ENCODE measurements at places on chromosomes 1 and 21.

GRCh38 chr21:35510294-35510693 lies 461.2 kb upstream of the RUNX1 start:
- DNase-seq: no peak

DNA sequence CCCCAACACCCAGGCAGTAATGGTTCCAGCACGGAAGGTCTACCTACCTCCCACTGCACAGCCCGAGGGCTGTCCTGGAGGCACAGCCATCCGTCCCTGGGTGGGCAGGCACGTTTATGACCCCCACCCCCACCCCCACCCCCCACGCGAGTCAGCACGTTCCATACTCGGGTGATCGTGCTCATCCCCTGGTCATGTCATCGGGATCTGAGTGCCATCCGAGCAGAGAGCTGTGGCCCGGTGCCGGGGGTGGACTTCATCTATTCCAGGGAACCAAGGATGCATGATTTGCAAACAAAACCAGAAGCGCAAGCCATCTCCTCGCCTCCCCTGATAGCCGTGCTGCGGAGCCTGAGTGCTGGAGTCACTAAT lies 1.1 kb downstream of the TSPEAR start:
- no peak for DNase-seq

DNA sequence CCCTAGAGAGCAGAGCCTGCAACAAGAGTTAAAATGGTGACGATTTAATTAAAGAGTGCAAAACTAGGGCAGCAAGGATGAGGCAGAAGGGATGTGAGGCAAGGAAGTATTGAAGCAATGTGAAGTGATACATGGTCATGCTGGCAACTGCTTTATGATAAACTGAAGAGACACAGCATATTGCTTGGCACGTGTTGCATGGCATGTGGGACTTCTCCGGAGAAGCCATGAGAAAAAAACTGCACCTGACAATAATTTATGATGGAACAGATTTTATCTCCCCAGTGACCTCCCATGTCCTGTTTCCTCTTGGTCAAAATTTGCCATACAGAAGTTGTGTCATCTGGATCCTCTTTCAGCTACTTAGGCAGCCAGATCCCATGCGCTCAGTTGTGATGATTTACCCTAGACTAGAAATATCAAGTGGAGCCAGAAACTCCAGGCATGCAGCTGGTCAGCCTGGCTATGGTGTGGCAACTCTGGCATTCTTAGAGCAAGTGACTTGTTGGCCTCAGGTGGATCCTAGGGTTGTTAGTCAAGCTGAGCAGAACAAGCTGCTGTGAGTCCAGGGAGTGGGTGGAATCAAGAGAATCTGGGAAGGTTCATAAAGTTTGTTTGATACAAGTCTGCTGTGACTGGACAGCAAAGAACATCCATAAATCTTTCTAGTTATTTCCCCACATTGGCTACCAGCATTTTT lies 611.4 kb upstream of the USP24 start:
- DNase-seq: peak; percentile 48

- no peak for DNase-seq
These were observed 223.5 kb downstream of the KIF26B start for GRCh38 chr1:245378311-245378722.

GRCh38 chr1:182388392-182389134 lies 3.0 kb downstream of the GLUL start:
- DNase-seq: peak; percentile 22

- DNase-seq: no peak
These were observed 6.4 kb downstream of the ITGB2 start for GRCh38 chr21:44914176-44914874.

DNA sequence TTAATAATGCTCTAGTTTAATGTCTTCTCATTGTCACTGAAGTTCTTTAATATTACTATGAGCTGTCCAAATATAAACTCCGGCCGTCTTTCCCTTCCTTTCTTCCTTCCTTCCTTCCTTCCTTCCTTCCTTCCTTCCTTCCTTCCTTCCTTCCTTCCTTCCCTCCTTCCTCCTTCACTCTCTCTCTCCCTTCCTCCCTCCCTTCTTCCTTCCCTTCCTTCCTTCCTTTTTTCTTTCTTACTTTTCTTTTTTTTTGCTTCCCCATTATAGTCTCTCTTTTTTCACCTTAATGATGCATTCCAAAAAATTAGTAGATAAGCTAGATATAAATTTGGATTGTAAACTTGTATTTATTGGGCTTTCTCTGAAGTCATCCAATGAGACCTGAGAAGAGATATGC lies 431.0 kb upstream of the ADGRL4 start:
- no peak for DNase-seq

DNA sequence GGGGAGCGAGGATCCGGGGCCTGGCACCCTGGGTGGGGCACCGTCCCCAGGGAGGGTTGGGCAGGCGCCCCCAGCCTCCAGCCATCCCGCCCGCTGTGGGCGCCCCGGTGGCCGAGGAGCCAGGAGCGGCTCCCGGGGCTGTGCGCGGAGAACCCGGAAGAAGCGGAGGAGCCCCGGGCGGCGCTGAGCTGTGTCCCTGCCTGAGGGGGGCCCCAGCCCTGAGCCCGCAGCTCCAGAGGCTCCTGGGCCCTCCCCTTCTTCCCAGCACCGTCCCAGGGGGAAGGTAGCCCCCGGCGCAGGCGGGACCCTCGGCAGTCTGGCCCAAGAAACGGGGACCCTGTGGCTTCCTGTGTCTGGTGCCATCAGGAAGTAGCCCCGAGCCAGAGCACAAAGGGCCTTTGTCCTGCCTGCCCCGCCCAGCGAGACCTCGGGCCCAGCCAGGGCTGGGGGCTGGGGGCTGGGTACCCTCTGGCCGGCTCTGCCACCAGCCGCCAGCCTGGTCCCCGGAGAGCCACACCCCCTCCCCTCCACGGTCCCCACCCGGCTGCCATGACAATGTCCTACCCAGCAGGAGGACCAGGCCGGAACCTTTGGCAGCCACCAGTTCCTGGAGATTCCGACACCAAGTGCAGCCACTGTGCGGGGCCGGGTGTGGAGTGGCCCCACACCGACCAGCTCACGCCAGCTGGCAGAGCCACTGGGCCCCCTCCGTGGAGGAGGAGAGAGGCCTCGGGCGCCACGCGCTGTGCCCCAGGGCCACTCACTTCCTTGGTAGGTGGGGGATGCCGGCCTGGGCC lies 15.6 kb upstream of the TTLL10 start:
- peak; percentile 63 for DNase-seq

GRCh38 chr21:36654324-36654723 lies 44.6 kb upstream of the SIM2 start:
- no peak for DNase-seq

DNA sequence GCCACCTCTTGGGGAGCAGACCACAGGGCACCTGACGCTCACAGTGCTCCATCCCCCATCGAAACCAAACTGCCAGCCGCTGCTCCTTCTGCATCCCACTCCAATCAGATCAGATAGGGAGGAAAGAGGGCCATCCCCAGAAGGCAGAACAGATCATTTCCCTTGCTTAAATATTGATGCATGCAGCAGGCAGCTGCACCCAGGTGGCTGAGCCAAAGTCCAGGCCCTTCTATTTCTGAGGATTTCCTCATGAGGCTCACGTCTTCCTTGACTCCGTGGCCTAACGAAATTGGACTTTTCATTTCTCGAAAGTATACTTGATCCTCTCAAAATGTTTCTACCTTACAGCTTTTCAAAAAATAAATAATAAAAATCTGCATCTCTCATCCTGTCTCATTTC lies 239.2 kb downstream of the ATG4C start:
- DNase-seq: no peak

DNA sequence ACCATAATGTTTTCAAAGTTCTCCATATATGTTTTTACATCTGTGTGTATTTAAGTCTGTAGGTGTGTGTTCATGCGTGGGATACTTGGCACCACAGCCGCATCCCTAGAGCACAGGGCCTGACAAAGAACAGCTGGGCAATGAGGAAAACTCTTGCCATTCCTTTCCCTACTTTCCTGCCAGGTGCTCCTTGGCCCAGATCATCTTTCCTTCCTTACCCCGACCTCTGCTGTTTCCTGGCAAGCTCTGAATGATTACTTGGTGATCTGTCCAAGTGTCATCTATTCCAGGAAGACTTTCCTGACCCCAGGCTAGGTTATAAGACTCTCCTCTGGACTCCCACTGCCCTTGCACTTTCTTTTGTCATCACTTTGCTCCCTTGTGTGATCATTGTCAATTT lies 123.6 kb downstream of the ELAVL4 start:
- DNase-seq: no peak

DNA sequence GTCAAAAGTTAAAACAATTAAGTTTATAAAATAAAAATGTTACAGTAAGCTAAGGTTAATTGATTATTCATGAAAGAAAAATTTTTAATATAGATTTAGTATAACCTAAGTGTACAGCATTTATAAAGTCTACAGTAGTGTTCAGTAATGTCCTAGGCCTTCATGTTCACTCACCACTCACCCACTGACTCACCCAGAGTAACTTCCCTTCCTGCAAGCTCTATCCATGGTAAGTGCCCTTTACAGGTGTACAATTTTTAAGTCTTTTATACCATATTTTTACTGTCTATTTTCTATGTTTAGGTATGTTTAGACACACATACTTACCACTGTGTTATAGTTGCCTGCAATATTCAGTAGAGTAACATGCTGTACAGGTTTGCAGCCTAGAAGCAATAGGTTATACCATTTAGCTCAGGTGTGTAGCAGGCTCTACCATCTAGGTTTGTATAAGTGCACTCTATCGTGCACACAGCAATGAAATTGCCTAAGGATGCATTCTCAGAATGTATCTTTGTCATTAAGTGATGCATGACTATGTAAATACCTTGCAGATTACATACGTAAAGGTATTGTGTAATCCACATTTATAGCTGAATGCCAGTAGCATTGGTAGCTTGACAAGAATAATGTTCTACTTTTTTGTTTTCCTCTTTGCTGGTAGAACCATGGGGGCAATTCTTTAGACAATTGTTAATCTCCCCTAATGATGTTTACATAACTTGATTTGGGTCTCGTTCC lies 35.7 kb upstream of the GPR88 start:
- DNase-seq: peak; percentile 18

DNA sequence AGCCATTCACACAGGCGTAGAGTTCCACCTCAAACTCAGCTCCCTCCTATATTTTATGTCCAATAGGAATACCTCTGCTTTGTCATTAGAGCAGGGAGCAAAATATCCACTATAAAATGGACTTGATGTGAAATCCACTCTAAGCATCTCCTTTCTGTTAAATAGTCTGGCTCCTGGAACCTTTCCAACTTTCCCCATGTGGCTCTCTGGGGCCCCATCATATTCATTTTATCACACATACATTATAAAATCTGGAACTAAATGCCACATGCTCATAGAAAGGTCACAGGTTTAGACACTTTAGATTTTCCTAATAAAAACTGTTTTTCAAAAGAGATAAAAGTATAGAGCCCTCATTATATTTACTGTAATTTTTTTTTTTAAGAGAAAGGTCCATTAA lies 82.1 kb downstream of the PTPN14 start:
- no peak for DNase-seq

GRCh38 chr1:39204441-39205081 lies at the start of gene MACF1:
Gene MACF1 (plus strand): TSS chr1:39204695. CDS start chr1:39205023, 328 bp downstream.
- peak; percentile 94 for DNase-seq

DNA sequence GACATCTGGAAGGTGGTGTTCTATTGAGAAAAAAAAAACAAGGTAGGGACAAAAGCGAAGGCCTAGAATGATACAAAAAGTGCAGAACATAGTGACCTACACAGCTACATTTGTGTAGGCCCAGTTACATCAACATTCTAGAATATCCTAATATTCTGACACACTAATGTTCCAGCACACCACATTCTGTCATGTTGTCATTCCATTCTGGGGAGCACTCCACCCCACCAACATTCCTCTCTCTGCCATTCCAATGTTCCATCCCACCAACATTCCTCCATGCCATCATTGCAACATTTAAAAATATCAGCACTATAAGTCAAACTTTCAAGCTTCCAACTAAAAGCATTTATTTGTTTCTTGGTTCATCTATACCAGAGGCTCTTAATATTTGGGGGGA lies 28.5 kb downstream of the COA7 start:
- DNase-seq: peak; percentile 78

DNA sequence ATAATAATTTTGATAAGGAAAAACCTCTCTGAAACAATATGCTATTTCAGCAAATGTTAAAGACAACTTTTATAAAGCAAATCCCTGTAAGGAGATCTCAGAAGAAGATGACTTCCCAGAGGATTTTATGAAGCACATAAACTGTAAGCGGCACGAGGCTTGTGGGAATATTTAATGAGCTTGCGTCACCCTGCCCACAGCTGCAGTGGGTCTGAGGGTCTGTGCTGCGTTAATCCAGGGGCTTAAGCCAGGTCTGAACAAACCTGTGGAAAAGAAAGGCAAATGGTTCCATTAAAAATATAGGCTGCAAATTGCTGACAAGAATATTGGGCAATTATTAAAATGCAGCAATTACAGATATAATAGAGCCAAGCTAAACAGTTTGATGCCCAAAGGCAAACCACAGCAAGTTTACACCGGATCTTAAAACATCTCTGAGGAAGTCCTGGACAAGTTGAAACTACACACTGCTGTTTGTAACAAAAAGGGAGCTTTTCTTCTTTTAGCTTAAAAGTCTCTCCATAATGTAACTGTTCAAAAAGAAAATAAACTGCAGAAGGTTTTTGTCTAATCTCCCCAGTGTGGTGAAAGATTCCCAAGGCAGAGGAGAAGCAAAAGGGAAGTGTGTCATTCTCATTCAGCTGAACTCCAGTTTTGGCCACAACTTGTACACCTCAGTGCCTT lies 21.8 kb downstream of the TGFBR3 start:
- peak; percentile 85 for DNase-seq

GRCh38 chr1:175394739-175395138 lies 202.2 kb upstream of the KIAA0040 start:
- no peak for DNase-seq

GRCh38 chr1:55716610-55717009 lies 501.4 kb upstream of the USP24 start:
- DNase-seq: peak; percentile 58

- no peak for DNase-seq
These were observed 301.0 kb upstream of the POU3F1 start for GRCh38 chr1:38347446-38348175.

GRCh38 chr1:229065613-229066012 lies 205.3 kb upstream of the RAB4A start:
- no peak for DNase-seq

GRCh38 chr1:23814016-23814415 lies 11.2 kb downstream of the HMGCL start:
- DNase-seq: no peak

- no peak for DNase-seq
These were observed 796 bp upstream of the RBM8A start for GRCh38 chr1:145927916-145928643.

DNA sequence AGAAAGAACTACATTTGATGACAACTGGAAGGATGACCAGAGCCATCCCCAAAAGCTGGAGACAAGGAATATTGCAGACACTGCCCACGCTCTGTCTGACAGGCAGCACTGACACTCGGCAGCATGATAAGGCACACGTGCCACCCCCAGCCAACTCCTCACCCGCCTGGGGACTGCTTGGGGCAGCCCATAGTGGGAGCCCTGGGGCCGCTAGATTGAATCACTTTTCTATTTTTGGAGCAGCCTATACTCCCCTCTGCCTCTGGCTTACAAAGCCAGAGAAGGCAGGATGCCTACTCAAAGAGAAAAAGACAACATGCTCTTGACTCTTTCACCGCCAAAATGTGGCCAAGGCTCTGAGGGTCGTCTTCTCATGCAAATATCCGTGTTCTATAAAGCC lies 1.3 kb downstream of the SMG5 start:
- DNase-seq: peak; percentile 91

GRCh38 chr1:117659550-117660270 lies 53.9 kb downstream of the TENT5C start:
- no peak for DNase-seq

GRCh38 chr1:65457868-65458267 lies 37.4 kb downstream of the LEPR start:
- no peak for DNase-seq

Measured in GM23248 (cell line).